ENCODE measurements at places on chromosomes 16 and 17.
A peak's percentile ranks its signal among the peaks of the same experiment; 100 is the strongest.

- DNase-seq, result no peak
Observed at GRCh38 chr17:62178579-62178978, 113.5 kb upstream of the MED13 start.

DNA sequence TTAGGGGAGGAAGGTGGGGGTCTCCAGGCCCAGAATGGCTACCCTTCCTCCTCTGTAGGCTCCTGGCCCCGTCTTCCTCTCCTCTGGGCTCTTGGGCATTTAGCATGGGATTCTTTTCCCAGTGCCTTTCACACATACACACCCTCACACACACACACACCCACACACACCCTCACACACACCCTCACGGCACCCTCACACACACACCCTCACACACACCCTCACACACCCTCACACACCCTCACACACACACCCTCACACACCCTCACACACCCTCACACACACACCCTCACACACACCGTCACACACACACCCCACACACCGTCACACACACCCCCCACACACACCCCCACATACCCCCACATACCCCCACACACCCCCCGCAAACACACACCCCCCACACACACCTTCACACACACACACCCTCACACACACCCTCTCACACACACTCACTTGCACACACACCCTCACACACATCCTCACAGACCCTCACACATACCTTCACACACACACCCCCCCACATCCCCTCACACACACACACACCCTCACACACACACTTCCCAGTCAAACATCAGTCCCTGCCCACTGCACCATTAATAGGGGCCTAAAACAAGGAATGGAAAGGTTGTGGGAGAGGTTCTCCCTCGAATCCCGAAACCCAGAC lies 845 bp downstream of the SGCA start:
- no peak for DNase-seq

GRCh38 chr16:49603956-49604355 lies 230.4 kb downstream of the C16orf78 start:
- no peak for DNase-seq

- no peak for DNase-seq
Observed at GRCh38 chr17:81890447-81891302, 711 bp downstream of the ALYREF start.

DNA sequence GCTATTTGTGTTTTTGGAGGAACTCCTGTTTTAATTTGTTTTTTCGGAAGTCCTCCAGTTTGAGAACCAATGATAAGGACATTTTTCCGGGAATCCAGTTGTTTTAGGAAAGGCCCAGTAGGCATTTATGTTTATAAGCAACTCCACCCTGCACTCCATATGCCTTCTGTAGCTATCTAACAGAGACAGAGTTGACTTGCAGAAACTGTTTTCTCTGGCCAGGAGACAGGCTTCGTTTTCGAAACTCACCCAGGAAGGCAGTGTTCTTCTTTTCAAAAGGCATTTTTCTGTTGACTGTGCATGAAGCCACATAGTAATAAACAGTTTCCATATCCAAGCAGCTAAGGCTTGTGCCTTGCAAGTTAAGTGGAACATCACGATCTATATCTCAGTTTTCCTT lies 587.1 kb downstream of the WWOX start:
- no peak for DNase-seq

DNA sequence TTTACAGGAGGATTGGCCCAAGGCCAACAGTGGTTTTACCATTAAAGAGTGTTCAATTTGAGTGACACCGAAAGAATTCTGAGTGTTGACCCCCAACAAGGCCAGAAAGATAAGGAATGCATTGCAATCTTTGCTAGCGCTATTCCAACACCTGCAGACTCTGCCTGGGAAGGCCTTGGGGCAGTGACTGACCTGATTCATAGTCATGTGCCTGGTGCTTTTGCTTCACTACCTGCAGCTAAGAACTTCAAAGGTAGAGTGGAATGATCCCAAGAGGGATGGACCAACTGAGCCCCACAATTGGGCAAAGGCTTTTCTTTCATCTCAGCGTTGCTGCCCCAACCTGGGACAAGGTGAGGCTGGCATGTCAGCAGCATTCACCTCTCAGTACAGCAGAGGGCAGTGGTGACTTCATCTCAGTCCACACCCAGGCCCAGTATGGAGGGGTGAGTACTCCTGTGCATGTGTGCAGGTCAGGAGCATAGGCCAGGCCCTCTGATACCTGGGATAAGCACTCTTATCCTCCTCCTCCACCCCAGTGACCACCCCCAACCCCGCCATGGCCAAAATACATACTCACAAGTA lies 149.6 kb upstream of the GNAO1 start:
- peak; percentile 3 for DNase-seq

DNA sequence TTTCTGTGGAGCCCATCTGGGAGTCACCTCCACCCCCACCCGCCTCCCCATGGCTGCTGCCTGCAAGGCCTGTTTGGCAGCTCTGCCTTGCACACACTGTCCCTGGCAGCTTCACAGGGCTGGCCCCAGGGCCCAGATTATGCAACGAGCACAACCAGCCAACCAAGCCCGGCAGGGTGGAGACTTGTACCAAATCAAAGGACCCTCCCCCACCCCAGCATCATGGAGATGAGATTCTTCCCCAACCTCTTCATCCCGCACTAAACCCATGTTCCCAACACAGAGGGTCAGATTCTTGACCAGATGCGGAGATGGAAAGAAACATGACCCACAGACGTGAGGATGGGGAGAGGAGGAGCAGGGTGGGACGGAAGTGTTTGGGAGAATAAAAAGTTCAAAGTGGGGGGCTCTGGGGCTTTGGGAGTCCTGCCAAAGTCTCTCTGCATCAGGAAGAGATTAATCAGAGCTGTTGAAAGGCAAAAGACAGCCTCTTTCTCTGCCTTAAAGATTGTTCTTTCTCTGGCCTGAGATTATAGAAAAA lies 3.8 kb downstream of the SMARCD2 start:
- peak; percentile 50 for DNase-seq

DNA sequence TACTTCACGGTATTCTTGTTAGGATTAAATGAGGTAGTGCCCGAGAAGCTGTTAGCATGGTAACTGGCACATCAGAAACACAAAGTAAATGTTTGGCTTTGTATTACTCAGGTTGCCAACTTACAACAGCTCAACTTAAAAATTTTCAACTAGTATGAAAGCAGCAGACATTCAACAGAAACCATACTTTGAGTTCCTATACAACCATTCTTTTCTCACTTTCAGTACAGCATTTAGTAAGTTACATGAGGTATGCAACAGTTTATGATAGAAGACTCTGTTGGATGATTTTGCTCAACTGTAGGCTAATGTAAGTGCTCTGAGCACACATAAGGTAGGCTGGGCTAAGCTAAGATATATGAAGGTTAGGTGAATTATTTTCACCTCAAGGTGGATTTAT lies 7.7 kb downstream of the CENPN start:
- no peak for DNase-seq

GRCh38 chr16:55605754-55606336 lies 39.4 kb downstream of the CAPNS2 start:
- DNase-seq, result no peak

GRCh38 chr17:49928837-49929475 lies 40.0 kb upstream of the DLX4 start:
- no peak for DNase-seq

DNA sequence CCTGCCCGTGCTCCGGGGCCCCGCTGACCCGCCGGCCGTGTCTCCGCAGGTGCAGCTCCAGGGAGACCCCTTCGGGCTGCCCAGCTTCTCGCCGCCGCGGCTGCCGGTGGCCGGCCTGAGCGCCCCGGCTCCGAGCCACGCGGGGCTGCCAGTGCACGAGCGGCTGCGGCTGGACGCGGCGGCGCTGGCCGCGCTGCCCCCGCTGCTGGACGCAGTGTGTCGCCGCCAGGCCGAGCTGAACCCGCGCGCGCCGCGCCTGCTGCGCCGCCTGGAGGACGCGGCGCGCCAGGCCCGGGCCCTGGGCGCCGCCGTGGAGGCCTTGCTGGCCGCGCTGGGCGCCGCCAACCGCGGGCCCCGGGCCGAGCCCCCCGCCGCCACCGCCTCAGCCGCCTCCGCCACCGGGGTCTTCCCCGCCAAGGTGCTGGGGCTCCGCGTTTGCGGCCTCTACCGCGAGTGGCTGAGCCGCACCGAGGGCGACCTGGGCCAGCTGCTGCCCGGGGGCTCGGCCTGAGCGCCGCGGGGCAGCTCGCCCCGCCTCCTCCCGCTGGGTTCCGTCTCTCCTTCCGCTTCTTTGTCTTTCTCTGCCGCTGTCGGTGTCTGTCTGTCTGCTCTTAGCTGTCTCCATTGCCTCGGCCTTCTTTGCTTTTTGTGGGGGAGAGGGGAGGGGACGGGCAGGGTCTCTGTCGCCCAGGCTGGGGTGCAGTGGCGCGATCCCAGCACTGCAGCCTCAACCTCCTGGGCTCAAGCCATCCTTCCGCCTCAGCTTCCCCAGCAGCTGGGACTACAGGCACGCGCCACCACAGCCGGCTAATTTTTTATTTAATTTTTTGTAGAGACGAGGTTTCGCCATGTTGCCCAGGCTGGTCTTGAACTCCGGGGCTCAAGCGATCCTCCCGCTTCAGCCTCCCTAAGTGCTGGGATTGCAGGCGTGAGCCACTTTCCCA lies 5.9 kb downstream of the CTF1 start:
- peak; percentile 45 for DNase-seq

DNA sequence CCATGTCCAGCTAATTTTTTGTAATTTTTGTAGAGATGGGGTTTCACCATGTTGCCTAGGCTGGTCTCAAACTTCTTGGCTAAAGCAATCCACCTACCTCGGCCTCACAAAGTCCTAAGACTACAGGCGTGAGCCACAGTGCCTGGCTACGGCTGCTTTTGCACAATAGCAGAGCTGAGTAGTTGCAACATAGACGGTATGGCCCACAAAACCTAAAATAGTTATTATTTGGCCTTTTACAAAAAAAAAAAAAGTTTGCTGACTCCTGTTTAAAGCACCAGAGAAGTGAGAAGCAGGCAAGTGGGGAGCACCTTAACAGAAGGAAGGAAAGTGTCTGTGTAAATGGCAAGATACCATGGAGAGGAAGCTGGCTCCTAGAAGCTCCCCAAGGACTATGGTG lies 5.3 kb upstream of the HSF5 start:
- DNase-seq, result no peak

- DNase-seq, result no peak
Observed at GRCh38 chr16:5349670-5350517, 252.3 kb upstream of the EEF2KMT start.

- DNase-seq, result no peak
Observed at GRCh38 chr17:37827905-37828650, 83.2 kb upstream of the HNF1B start.

- DNase-seq, result no peak
Observed at GRCh38 chr16:10308305-10309193, 77.3 kb upstream of the ATF7IP2 start.

DNA sequence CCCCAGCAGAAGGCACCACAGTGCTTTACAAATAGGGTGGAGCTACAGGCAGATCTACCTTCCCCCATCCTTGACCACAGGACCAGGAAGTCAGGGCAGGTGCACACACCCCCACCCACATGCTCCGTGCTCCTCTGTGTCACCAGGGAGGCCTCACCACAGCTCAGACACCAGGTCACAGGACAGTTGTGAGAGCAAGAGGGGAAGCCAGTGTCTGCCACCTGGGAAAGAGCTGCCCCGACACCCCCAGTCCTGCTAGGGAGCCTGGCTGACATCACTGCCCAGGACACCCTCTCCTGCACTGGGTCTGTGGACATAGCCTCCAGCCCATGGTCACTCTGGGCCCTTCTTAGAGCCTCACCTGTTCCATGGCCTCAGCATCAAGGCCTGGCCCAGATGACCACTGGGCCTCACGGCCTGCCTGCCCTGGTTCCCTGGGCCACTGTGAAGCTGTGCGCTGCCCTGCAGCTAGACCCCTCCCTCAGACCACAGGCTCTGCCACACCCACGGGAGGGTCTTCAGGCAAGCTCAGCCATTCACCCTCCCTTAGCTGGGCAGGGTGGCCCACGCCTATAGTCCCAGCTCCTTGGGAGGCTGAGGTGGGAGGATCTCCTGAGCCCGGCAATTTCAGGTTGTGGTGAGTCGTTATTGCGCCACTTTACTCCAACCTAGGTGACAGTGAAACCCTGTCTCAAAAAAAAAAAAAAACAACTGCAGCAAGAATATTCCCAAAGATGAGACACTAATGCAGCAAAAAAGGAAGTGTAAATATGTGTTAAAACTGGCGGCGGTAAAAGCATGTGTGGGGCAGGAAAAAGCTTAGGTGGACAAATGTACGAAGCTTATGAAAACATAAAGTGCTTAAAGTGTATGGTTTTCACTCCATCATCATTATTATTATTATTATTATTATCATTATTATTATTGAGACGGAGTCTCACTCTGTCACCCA lies 14.2 kb downstream of the POLR3K start:
- DNase-seq, result no peak

DNA sequence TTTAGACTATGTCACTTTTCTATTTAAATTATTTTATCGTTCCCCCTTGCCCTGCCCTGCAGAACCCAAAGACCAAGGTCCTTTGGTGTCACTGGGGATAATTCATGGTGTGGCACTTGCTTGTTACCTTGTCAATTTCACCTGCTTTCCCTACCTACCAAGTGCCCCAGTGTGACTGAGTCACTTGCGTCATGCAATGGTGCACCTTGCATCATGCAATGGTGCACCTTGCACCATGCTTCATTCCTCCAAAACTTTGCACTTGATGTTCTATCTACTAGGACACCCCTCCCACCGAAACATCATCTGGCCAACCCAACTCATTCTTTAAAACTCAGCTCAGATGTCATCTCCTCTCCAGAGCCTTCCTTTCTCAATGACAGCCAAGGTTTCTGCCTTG lies 47.1 kb downstream of the TMEM114 start:
- no peak for DNase-seq

DNA sequence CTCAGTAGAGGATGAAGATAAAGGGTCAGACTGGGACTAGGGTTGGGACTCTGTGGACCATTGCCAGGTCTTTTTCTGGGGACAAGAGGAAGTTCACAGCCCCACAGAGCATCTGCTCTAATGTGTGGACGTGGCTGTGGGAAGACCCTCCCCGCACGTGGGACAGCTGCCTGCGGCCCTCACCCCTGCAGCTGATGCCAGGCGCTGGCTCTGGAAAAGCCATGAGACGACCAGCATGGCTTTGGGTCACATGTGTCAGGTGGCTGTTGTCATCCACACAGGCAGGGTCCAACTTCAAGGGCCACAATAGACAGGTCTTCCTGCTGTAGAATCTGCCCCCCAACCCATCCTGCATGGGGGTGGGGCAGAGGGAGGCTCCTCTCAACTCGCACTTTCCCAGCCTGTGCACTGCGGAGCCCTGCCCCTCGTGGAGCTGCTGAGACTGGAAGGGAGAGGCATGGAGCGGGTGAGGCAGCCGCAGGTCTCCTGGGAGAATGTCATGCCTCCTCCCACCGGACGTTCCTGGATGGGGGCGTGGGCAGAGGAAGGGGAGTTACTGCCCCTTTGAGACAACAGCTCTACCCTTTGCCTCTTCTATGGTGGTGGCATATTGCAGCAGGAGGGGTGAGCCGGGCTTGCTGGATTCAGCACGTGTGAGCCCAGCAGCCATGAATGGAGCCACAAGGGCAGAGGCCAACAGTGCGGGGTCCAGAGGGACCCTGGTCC lies 53.4 kb downstream of the PIMREG start:
- DNase-seq, result no peak

DNA sequence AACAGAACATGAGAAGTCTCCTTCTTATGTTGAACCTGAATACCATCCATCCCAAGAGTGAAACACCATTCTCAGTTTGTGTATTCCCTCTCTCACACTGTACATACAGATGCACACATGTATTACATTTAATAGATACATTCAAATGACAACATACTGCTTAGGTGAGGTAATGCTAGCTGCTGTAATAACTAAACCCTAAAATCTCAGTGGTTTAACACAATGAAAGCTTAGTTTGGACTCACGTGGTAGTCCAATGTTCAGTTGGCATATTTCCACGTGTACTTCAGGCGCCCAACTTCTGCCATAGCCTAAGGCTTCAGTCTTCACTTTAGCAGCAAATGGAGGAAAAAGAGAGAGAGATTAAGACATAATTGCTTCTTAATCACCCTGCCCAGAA lies 351.1 kb upstream of the PMFBP1 start:
- no peak for DNase-seq
